ENCODE measurements at places on chromosomes 1 and 21.
A peak's percentile ranks its signal among the peaks of the same experiment; 100 is the strongest.

GRCh38 chr1:159906960-159907359 is 7.0 kb upstream of the CFAP45 start:
- no peak for DNase-seq

DNA sequence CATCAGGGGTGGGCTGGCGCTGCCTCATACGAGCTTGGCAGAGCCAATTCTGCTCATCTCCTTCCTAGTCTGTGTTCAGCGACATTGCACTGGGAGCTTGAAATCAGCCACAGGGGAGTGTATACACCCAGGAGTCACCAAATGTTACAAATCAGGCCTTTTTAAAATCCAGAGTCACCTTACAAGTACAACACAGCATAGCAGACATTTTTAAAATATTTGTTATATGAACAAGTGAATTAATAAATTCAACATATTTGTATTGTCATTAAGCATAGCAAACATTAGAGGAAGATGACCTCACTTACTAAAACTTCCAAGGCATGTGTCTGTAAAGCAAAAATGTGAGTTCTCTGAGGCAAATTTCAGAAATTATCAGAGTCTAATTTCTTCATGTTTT is 210.0 kb downstream of the HLX start:
- DNase-seq, result no peak

GRCh38 chr1:178075333-178075732 is 18.6 kb upstream of the RASAL2 start:
- DNase-seq, result no peak

DNA sequence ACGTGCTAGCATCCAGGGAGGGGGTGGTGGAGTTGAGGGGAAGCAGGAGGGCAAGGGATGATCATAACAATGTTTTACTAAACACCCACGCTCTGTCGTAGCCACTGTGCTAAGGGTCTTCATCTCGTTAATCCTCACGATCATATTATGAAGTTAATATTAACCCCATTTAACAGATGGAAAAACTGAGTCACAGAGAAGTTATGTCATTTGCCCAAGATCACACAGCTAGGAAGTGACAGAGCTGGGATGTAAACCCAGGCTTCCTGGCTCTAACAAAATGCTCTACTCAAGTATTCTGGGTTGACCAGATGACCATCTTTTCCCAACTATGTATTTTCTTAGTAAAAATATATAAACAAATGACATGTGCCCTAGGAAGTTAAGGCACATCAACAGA is 88.7 kb downstream of the TAS1R2 start:
- DNase-seq, result no peak

GRCh38 chr1:241323514-241324195 is 33.4 kb downstream of the RGS7 start:
- DNase-seq, result no peak

GRCh38 chr1:76724816-76725215 is 142.5 kb upstream of the ST6GALNAC5 start:
- DNase-seq, result no peak

DNA sequence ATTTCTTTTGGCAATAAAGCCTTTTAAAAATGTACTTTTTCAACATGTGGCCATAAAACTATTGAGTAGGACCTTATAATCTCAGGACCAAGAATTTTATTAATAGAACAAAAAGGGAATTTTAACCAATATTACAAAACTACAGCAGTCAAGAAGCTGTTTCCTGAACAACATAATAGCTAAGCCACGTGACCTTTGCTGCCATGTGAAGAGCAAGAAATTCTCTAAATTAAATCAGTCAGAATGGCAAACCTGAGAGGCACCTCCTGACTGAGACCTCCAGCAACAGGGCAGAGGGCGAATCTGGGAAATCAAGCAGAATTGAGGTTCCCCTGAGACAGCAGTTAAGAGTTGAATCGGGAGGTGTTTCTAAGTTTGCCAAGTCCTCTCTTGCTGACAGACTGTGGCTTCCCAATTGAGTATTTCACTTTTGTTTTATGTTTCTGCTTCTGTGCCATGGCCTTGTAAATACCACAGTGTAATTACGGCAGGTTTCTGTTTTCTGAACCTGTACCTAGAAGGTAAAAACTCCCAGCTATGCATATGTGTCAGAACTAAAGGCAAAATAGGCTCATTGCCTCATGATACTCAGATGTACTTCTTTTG is 358.4 kb downstream of the NTNG1 start:
- no peak for DNase-seq

GRCh38 chr1:14626869-14627607 is 28.6 kb downstream of the KAZN start:
- DNase-seq, result no peak

DNA sequence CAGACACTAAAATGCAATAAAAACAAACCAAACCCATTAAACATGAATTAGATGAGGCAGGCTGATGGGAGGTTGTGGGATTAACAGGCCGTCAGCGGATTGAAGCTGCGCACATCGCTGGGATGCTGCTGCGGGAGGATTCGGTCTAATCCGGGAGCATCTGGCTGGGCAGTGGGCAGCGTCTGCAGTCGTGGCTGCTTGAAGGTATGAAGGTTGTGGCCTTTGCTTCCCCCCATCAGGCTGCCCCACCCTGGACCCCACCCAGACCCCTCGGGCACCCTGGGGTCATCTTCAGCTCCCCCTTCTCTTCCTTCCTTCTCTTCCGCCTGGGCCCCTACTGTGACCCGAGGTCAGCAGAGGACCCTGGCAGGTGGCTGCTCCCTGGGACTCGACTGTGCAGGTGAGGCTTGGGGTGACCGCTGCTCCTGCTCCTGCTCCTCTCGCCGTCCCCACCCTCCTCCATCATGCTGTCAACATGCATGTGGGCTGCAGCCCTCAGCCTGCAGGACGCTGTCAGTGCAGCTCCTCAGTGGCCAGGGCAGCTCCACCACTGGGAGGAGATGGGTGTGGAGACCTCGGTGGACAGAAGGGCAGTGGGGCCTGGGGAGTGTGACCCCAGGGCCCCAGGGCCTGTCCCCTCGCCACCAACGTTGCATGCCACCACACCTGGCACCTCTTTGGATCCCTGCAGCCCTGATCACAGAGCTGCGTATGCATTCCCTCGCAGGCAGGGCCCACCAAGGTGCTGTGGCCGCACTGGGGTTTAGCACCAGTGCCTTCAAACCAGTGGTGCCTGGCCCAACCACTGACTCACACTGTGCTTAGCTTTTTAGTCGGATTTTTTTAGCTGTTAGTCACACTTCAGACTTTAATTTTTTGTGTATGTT is 112.2 kb upstream of the COL6A1 start:
- no peak for DNase-seq

DNA sequence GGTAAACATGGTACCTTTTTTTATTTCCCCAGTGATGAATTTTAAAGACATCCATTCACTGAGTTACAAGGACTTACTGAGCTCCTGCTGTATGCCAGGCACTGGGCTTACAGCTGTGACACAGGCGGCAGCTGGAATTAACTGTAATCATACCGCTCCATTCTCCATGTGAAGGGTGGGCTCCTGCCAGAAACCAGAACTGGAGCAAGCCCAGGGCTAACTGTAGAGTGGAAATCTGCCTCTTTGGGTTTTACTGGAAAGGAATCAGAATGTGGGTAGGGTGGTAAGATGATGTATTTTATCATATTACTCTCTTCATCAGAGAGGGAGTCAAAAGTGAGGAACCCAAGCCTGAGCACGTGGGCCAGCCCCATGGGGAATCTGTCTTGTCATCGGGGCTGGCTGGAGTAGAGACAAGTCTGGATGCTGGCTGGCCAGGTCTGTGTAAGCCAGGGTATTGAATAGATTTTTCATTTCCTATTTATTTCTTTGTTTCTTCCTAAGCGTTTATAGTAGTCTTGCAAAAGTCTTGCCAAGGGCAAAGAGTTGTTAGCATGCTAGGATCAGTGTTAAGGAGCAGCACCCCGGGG is 21.5 kb downstream of the FGGY start:
- no peak for DNase-seq

DNA sequence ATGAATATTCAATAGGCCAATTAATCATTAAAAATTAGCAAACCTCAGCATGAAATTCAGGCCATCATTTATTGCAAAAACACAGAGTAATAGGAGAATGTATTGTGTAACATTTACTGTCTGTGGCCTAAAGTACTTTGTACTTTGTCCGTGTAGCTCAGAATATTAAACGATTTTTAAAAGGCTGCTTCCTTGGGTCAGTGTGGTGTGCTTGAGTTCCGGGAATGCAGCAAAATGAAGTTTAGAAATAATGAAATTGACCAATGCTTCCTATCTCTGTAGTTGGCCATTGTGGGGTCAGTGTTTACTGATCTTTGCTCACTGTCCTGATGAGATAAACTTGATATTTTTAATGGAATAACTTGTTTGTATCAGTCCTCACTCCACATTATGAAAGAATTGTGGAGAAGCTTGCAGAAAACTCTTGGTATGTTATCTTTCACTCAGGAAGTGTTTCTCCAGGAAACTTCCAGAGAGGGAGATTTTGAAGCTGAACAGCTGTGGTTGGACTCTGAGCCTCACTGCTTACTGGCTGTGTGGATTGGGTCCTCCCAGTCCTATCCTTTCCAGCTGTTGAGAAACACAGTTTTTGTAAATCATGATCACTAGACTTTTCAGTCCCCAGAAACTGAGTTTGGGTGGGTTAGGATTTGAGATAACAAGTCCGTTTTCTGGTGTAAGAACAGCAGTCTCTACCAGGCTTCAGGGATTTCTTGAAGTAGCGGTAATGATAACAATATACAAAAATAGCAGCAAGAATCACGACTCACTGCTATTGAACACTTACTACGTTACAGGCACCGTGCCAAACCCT is 19.2 kb upstream of the MTARC1 start:
- DNase-seq, result no peak

DNA sequence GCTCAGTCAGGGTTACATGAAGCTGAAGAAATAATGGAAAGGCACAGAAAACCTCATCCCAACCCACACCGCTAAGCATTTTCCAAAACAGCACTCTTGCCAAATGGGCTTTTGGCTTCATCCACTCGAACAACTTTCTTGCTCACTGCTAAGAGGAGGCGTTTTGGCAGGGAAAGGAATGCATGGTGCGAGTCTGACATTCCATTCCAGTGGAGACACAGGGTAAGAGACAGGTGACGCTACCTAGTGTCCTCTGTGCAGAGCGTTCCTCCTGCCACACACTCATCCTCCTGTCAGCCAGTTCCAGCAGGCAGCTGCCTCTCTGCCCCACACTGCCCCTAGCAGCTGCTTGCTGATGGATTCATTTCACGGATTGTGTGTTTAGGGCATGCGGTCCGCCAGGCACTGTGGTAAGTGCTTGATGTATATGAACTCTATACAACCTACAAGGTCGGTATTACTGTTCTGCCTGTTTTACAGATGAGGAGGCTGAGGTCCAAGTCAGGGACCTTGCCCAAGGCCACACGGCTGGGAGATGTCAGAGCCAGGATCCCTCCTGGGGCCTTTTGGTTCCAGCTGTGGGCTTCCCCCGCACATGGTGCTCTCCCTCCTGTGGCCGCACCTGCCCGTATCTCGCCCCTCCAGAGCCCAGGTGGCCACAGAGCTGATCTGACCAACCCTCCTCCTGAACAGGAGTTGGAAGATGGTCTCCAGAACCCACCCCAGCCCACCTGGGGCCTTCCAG is 25.7 kb upstream of the BACE2 start:
- no peak for DNase-seq

DNA sequence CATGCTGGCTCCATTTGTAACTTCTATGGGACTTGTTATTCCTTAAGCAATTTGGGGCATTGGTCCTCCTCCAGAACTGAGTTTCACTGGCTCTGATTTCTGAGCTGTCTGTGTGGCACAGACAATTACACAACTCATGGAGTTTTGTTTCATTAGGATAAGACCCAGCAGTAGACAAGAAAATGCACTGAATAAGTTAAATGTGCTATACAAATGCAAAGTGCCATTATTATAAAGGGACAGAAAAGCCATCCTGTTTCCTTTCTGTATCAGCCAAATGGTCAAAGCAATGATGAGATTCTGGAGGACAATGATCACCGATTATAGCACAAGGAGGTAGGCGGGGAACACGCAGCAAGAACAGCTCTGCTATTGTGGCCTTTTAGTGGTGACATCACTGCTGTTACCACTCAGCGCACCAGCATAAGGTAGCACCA is 81.9 kb downstream of the CNIH3 start:
- DNase-seq, result no peak

GRCh38 chr1:203038891-203039608 is 12.8 kb downstream of the PPFIA4 start:
- peak; percentile 61 for DNase-seq

Measured in activated naive CD4-positive, alpha-beta T cell (primary cell).